HS-27A (cell line): ENCODE measurements at places on chromosomes 1 and 21.

GRCh38 chr21:34510148-34511142, 1.6 kb downstream of the KCNE1 start:
- no peak for DNase-seq

DNA sequence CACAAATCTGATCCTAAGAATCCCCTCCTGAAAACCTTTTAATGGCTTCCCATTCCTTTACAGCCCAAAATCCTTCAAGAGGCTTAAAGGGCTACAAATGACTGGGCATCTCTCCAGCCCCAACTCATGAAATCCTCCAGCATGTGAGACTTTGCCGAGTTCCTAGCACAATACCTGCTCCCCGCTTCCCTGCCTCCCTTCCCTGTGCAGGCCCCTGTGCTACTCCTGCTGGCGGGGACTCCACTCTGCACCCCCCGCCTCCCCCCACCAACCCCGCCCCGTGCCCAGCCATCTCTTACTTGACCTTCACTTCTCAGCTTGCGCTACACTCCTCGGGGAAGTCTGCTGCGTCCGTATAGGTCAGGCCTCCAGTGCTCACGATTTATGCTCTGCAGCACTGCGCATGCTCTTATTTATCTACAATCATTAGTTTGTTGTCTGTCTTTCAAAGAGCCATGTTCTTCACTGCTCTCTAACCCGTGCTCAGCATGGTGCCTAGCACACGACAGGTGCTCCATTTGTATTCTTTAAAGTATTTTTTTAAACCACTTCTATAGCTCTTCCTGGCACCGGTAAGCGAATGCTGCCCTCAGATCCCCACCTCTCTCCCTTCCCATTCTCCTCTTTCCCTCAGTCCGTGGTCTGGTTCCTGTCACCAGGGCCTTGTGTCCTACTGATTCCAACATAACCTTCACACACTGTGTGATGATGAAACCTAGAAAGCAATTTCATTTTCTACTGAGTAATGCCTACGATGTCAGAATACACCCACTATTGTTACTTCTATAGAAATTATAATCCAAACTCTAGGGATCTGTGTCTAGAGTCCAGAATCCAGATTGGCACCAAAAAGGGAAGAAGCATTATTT, 37.5 kb upstream of the PLA2G2C start:
- no peak for DNase-seq

- no peak for DNase-seq
Measured at GRCh38 chr1:53369034-53369750, 41.3 kb upstream of the LRP8 start.

DNA sequence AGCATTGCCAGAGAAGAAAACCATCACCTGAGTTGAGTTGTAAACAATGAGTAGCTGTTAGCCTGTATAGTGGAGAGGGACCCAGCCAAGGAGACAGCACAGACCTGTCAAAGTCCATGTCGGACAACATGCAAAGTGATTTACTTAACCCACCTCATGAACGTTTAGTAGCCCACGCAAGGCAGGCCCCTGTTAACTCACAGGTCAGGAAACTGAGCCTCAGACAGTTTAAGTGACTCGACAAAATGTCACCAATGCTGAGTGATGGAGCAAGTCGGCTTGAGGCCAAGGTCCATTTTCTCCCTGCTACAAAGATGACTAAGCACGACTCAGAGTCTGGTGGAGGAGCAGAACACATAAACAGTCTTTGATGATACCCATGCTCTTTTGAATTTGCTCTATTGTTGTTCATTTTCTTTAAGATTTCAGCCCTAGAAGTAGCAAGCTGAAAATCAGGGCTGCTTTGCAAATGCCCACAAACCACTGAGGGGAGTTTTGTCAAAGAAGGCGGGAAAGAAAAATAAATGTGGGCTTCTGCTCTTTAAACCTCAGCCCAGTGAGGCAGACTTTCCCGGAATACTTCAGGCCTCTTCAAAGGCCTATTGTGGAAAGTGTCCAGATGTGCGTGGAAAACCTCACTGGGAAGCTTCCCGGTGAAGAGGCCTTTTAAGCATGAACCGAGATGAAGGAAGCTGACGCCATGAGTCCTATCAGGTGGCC, 83.8 kb upstream of the HOOK1 start:
- peak; percentile 72 for DNase-seq

- no peak for DNase-seq
Measured at GRCh38 chr21:41763398-41763931, 3.4 kb downstream of the RIPK4 start.

DNA sequence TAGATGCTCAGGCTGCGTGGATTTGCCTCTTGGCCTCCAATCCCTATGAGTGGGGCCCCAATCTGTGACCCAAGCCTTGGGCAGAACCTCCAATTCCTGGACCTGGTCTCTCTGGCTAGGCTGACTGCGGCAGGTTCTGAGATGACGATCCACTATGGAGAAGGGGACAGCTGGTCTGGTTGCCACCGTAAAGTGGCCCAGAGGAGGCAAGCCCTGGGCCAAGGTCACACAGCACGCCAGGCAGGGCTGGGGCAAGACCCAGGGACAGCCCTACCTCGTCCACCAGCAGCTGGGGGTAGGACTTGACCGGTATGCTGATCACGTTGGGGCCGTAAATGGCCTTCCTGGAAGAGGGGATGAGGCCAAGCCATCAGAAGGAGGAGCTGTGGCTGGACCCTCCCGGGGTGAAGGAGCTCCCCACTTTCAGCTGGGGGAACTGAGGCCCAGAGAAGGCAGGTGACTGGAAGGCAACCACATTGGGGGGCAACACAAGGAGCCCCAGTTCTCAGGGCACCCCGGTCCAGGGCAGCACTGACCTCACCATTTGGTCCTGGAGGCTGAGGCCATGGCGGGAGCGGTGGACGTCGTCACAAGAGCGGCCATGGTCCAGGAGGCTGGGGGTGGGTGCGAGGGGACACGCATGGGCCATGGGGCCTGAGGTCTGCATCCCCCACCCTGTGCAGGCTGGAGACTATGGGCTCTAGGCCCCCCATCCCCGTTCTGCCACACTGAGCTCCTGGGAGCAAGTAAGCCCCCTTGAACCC, 9.8 kb downstream of the ATP13A2 start:
- DNase-seq: no peak

DNA sequence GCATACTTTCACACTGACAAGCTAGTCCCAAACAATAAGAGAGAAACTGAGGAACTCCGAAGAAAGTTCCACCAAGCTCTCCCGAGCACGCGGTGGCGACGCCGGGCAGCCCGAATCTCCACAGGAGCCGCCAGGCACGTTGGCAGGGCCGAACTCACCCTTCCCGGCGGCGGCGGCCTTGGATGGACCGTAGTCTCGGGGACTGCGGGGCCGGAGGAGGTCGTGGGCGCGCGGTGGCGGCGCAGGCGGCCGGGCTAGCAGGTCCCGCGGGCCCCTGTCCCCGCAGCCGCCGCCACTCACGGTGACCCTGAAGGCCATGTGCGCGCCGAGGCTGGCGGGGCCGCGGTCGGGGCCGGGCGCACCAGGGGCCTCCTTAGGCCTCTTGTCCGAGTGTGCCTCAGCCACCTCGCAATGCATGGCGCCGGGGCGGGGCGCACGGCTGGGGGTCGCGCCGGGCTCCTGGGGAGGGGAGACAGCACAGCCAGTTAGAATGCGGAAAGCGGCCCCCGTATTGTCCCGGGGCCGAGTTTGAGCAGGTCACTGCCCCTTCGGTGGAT, 1.2 kb downstream of the GLIS1 start:
- no peak for DNase-seq

DNA sequence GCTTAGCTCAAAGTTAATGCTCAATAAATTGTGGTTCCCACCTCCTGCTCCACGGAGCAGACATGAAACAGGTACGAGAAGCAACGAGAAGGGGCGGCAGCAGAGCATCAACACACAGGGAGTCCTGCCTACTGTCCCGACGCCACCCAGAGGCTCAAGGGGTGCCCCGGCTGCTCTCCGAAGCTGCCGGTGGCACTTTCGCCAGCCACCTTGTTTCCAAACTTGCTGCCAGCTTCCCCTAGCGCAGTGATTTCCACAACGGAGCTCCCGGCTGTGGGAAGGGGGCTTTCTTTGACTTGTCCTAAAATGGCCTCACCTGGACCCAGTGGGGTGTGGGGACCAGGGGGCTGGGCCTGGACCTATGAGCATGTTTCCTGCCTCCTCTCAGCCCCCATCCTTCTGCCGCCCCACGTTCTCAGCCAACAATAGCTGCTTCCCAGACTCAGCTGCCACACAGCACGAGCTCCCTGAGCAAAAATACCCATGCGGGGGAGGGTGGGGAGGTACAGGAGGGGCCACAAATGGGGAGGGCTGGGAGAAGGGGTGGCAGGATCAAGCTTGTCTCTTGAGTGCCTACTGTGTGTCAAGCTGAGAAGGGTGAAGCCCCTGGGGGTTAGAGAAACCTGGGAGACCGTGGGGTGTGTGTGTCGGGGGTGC, 35.6 kb upstream of the ECE1 start:
- no peak for DNase-seq
